ENCODE measurements at places on chromosomes 13 and 19. TPM values are rescaled to one million over a fixed set of nuclear protein-coding genes. Genes with fewer than 3 reads are reported as not detected.

ZNF546 gene
- 10.1 TPM for total RNA-seq

KLK1 gene
- total RNA-seq = not detected

KLK7 gene
- total RNA-seq = not detected

DIAPH3 gene
- 0.38 TPM for total RNA-seq

DPF1 gene
- total RNA-seq = 0.51 TPM

HSD11B1L gene
- total RNA-seq = 4.3 TPM

CASP14 gene
- not detected for total RNA-seq

YIPF2 gene
- total RNA-seq = 20.8 TPM

LILRB5 gene
- total RNA-seq = 4.4 TPM

OLFM4 gene
- total RNA-seq = 0.65 TPM

TUBB4A gene
- total RNA-seq = 0.40 TPM

AZU1 gene
- 1.1 TPM for total RNA-seq

ANGPTL4 gene
- total RNA-seq = 4.1 TPM

TRPC4 gene
- total RNA-seq = 1.1 TPM

TMEM86B gene
- 1.6 TPM for total RNA-seq

LHFPL6 gene
- total RNA-seq = 68.9 TPM

NAT14 gene
- total RNA-seq = 6.0 TPM

ZNF653 gene
- total RNA-seq = 5.3 TPM

PINLYP gene
- total RNA-seq = 1.7 TPM

CPT1C gene
- total RNA-seq = 3.1 TPM

KASH5 gene
- not detected for total RNA-seq

CALR3 gene
- total RNA-seq = not detected

C19orf67 gene
- not detected for total RNA-seq

OR10H1 gene
- total RNA-seq = not detected

CKM gene
- total RNA-seq = 2,391 TPM
